GOT3 (cell line): ENCODE measurements at places on chromosomes 12 and 14.

- DNase-seq: no peak
Measured at GRCh38 chr14:86997271-86997670, 995.7 kb downstream of the GALC start.

GRCh38 chr12:50784501-50784900 lies 20.6 kb downstream of the ATF1 start:
- DNase-seq: no peak

DNA sequence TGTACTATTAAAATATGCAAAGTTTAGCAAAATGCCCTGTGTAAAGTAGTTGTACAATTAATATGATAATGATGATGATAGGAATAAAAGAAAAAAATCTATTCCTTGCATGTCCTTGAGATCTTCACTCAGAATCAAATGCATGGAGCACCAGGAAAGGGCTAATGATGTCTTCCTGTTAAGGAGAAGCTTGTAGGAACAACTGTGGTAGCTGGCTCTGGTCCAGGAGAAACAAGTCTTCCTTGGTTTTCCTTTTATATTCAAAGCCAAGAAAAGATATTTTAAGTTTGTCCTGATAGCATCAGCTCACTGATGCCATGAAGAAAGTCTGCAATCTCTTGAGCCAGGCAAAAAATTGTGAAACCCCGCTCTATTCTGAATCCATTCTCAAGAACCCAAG lies 138.9 kb downstream of the PIK3C2G start:
- DNase-seq: no peak

GRCh38 chr14:67984274-67984673 lies 164.7 kb downstream of the RAD51B start:
- DNase-seq: no peak

- no peak for DNase-seq
Measured at GRCh38 chr12:1504304-1504894, 90.0 kb downstream of the FBXL14 start.

GRCh38 chr12:9079883-9080675 lies 35.6 kb downstream of the A2M start:
- DNase-seq: no peak

- no peak for DNase-seq
Measured at GRCh38 chr14:99677231-99678140, 6.6 kb upstream of the CYP46A1 start.

DNA sequence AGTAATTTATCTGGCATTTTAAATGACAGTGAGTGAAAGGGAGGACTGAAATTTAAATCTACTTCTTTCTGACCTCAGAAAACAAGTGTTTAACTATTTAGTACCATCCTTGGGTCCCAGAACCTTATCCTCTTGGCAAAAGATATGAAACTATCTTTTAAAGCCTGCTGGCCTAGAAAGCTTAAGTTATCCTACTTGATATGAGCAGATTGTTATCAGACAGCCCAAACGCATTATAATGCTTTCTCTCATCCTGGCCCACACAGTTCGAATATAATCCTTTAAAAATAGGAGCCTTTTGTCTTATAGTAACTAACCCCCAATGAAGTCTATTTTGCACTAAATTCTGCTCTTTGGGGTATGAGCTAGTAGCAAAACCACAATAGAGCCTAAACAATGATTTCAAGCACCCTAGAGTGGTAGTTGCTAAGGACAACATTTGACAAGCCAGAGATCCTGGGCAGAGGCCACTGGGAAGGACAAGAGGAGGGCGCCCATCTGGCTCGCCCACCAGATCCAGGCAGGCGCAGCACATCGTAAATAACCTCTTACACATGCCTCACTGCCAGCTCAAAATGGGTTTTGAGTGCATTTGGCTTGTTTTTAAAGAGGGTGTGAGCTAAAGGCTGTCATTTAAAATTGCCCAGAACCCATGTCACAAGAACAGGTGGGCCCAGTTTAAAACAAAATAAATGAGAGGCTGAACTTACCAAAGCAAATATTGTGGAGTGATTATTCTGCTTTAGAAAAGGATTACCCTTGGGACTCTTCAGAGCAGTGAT lies 37.7 kb upstream of the CRY1 start:
- DNase-seq: no peak

DNA sequence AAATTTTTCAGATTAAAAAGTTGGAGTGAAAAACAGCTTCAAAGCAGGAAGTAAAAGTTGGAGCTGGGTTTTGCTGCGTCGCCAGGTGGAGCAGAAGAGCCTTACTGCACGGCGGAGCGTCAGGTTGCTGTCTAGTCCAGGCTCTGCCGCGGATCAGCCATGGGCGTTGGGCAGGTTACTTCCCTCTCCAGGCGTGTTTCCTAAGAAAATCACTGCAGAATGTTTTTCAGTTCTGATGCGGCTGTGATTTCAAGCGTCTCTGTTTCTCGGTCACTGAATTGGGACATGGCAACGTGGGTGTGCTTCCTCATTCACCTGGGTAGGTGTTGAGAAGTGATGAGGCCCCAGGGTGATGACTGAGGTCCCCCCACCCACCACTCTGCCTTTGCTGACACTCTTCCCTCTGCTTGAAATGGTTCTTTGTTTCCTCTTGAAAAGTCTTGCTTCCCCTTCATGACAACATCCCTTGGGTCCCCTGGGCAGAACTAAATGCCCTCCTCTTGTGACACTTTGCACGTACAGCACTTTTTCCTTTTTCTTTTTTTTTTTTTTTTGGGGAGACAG lies 7.6 kb downstream of the EVL start:
- DNase-seq: no peak

- DNase-seq: no peak
Measured at GRCh38 chr14:78902010-78902623, 731.9 kb downstream of the NRXN3 start.

DNA sequence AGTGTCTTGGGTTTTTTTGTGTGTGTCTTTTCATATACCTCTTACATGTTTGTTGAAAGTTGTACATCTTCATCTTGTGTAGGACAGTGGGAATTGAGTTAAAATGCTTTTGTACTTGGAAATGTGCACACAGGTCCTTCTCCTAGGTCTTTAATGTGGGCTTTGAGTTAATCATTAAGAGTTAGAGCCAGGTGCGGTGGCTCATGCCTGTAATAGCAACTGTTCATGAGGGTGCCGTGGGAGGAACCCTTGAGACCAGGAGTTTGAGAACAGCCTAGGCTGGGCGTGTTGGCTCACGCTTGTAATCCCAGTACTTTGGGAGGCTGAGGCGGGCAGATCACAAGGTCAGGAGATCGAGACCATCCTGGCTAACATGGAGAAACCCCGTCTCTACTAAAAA lies 13.9 kb downstream of the CLECL1 start:
- no peak for DNase-seq

DNA sequence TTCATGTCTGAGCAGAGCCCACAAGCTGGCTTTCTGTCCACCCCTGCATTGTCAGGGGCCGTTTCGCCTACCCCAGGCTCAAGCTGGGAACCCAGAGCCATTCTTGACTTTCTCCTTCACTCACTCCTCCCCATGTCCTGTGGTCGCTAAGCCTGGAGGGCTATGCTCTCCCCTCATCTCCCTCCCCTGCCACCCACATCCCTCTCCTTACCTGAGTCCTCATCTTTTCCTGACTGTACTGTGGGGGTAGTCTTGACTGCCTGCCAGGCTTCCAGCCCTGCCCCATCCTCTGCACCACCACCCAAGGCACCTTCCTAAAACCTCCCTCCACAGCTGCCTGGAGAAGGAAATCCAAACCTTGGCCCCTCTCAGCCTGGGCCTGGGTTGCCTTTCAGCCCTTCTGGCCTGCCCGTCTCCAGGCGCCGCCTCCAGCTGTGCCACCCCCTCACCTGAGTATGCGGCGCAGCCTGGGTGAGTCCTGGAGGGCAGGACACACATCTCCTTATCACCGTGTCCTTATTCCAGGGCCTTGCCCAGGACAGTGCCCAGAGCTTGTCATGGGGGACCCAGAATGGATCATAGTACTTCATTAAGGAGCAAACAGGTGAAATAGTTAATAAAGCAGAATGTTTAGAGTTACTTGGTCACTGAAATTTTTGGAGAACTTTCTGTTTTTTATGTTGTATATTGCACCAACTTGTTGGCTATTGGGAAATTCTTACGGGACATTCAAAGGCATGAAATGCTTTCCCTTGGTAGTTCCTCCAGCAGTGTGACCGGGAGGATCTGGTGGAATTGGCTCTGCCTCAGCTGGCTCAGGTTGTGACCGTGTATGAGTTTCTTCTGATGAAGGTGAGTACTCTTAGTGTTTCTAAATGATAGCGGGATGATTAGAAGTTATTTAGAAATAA lies 14.5 kb downstream of the ZNF839 start:
- no peak for DNase-seq

DNA sequence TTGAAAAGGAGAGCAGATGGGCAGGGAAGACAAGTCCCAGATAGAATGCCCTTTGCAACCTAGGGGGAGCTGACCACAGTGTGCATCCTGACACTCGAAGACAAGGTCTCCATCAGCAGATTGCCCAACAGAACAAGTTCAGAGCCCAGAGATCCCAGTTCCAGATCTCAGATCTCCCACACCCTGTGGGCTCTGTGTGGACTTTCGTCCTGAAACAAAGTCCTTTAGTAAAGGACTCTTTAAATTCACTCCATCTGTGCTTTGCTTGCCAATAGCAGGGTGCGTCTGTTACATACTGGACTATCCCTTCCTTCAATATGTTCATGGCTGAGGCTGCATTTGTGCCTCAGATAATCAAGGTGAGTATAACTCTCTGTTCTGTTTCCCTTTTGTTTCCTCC lies 8.7 kb upstream of the C1RL start:
- DNase-seq: no peak

- no peak for DNase-seq
Measured at GRCh38 chr12:49273726-49274395, 9.0 kb downstream of the TUBA1C start.

- DNase-seq: no peak
Measured at GRCh38 chr14:85687456-85687855, 157.5 kb downstream of the FLRT2 start.

DNA sequence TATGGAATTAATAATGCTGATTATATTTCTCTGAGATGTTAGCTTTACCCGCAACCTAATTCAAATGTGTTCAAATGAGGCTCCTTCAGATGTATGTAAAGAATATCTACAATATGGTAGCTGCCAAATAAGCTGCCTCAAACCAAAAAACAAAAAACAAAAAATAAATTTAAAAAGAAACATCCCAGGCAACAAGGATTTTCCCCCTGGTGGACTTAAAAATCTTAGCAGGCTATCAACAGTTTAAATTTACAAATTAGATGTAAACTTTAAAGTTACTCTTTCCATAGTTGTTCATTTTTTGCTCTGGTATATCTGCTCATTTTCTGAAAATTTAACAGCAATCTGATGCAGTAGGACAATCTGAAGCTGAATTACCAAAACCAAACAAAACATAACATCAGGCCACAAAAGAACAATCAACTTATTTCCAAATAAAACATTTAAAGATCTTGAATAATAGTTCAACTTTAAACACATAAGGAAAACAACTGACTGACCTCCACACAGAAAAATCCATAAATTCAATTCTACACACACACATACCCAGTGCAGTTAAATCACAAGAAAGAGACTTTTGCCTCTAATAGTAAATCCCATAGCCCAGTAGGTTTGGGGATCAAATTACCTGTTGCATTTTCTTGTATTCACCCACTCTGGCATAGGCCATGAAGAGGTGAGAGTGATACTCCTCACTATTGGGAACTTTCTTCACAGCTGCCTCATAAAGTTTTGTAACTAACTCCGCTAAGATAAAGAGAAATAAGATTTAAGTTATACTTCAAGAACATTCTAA lies 21.3 kb downstream of the NAA25 start:
- DNase-seq: no peak

DNA sequence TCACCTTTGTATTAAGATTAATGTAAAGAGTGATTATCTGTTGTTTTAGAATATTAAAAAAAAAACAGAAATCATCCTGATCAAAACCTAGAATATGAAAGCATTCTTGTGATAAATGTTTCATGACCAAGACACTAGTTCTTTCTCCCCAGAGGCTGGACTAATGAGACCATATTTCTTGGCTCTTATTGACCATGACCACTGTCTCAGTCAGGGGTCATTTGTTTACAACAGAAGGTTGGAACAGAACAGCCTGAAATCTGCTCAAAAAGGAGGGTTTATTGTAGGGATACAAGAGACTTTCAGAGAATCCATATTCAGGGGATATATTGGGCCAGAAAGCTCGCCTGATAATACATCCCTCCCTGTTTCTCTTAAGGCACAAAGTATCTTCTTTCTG lies 87.7 kb downstream of the TMEM30B start:
- no peak for DNase-seq

DNA sequence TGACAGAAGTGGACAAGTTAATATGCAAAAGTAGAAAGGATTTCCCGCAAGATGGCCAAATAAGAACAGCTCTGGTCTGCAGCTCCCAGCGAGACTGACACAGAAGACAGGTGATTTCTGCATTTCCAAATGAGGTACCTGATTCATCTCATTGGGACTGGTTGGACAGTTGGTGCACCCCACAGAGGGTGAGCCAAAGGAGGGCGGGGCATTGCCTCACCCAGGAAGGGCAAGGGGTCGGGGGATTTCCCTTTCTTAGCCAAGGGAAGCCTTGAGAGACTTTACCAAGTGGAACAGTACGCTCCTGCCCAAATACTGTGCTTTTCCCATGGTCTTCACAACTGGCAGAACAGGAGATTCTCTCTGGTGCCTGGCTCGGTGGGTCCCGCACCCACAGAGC lies 191.3 kb downstream of the ALG10B start:
- DNase-seq: no peak

DNA sequence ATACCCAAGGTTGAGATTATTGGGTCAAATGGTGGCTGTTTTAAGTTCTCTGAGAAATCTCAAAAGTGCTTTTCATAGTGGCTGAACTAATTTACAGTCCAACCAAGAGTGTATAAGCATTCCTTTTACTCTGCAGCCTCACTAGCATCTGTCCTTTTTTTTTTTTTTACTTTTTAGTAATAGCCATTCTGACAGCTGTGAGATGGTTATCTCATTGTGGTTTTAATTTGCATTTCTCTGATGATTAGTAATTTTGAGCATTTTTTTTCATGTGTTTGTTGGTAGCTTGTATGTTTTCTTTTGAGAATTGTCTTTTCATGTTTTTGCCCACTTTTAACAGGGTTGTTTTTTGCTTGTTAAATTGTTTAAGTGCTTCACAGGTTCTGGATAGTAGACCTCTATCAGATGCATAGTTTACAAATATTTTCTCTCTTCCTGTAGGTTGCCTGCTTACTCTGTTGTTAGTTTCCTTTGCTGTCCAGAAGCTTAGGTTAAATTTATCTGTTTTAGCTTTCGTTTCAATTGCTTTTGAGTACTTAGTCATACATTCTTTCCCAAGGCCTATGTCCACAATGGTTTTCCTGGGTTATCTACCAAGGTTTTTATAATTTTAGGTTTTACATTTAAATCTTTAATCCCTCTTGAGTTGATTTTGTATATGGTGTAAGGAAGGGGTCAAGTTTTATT lies 881.3 kb upstream of the SEL1L start:
- DNase-seq: no peak

GRCh38 chr14:96214793-96215192 lies 10.2 kb downstream of the BDKRB2 start:
- no peak for DNase-seq

GRCh38 chr14:74391479-74391878 lies 34.5 kb downstream of the SYNDIG1L start:
- no peak for DNase-seq

- DNase-seq: no peak
Measured at GRCh38 chr12:116093915-116094314, 183.6 kb downstream of the MED13L start.

GRCh38 chr14:96090441-96091148 lies 51.4 kb downstream of the C14orf132 start:
- no peak for DNase-seq
